ENCODE measurements at places on chromosomes 1 and 21.

DNA sequence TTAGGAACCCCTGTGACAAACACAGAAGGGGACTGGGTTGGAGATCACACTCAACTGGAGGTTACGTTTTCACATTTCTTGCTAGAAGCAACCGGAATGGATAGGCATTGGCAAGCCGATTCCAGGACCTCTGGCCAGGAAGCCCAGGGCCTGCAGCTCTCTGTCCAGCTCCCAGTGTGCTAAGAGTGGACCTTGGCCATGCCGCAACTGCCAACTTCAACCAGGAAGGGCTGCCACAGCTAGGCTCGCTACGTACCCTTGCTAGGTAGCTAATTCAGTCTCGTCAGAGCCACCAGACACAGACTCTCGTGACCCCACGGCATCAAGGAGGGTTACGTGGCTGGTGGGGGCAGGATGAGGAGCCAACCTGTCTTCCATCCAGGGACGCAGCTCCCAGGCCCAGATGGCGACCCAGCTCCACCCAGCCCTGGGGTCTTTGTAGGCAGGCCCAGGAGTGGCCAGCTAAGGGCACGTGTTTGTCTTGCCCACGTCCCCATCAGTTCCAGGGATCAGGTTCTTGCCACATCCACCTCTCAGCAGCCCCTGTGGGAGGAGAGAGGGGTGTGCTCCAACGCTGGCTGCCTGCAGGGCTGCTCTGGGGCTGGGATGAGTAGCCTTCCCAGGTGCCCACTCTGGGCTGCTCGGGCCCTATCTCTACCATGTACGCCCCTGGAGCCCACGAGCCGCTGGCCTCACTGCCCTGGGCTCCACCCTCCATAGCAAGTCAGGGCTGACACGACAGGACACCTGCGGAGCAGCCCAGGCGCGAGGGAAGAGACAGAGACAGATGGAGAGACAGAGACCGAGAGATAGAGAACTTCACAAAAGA lies 39.2 kb downstream of the UBE2G2 start:
- DNase-seq: no peak

GRCh38 chr1:220274251-220274855 lies 2.1 kb upstream of the RAB3GAP2 start:
- no peak for DNase-seq

- no peak for DNase-seq
Measured at GRCh38 chr1:202661136-202661845, 49.0 kb downstream of the SYT2 start.

GRCh38 chr1:55426619-55427018 lies 211.5 kb upstream of the USP24 start:
- no peak for DNase-seq

- peak; percentile 2 for DNase-seq
Measured at GRCh38 chr1:108000620-108001111, 35.7 kb upstream of the VAV3 start.

GRCh38 chr1:164886101-164886500 lies 327.1 kb downstream of the PBX1 start:
- DNase-seq: no peak

DNA sequence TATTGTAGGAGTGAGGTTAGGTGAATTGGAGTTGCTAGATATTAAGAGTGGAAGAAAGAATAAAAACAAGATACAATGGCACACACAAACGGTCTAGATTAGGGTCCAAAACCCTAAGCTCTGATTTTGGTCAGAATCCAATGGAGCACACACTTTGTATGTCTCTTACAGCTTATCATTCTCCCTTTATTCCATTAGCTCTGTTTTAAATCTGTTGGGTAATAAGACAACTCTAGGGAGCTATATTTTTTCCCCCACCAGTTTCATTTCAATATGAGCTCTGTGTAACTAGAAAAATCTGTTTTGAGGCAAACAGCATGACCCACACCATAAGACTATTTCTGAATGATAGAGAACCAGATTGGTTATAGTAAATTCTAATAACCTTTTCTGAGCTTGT lies 465.6 kb downstream of the ADGRL2 start:
- DNase-seq: no peak

GRCh38 chr1:46830665-46831322 lies 31.9 kb downstream of the CYP4B1 start:
- no peak for DNase-seq

DNA sequence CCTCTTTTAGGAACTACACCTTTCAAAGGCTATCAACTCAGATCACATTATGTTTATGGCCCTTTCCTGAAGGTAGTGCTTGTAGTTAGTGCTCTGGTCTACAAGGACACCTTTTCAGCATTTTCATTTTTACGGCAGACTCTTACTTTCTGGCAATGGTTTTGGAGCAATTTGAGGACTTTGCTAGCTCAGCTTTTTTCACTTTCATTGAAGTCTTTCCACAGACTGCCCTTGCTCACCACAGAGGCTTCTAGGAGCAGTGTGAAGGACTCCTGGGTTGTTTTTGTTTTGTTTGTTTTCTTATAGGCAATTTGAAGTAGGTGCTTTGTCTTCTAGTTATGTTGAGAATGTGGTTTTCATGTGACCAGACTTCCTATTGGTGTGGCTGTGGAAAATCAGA lies 43.1 kb downstream of the CD55 start:
- DNase-seq: no peak

- DNase-seq: no peak
Measured at GRCh38 chr1:34235594-34235993, 58.9 kb downstream of the C1orf94 start.

- DNase-seq: no peak
Measured at GRCh38 chr1:247961791-247962190, 3.2 kb upstream of the OR2AK2 start.

GRCh38 chr1:103353391-103353790 lies 172.1 kb upstream of the RNPC3 start:
- no peak for DNase-seq

DNA sequence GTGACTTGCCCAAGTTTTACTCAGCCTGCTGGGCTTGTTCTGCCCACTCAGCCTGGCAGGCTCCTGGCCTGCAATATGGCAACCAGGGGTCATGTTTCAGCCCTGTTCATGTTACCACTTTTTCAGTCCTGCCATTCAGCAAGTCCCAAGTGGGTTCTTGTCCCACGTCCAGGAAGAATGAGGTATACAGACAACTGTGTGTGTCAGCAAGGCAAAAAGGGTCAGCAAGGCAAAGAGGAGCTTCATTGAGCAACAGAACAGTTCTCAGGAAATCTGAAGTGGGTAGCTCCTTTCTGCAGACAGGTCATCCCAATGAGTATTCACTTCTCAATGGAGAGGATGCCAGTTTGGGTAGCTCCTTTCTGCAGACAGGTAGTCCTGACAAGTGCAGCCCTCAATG lies 1233.3 kb upstream of the B3GALT2 start:
- DNase-seq: no peak

- DNase-seq: no peak
Measured at GRCh38 chr1:82690411-82690810, 889.7 kb downstream of the ADGRL2 start.

- DNase-seq: no peak
Measured at GRCh38 chr1:87592156-87592555, 263.5 kb downstream of the LMO4 start.

- DNase-seq: no peak
Measured at GRCh38 chr21:38121888-38122720, 134.7 kb upstream of the KCNJ15 start.

All from AG04450 (cell line).